ENCODE measurements at places on chromosomes 1 and 21.

- no peak for DNase-seq
Observed at GRCh38 chr1:6967431-6968111, 182.3 kb downstream of the CAMTA1 start.

DNA sequence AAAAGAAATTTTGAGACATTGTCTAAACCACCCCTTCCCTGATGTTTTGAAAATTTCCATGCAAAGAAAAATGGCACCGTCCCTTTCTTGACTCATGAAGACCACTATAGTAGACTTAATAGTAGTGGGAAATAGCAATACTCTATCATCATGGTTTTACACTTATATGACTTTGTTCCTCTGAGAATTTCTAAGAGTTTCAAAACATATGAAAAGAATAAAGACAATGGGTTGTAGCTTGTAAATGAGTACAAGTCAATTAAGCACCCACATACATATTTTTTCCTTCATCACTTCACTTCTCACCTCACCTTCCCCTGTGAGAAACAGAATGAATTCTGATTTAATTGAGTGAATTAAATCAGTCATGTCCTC, 151.7 kb downstream of the LYPLAL1 start:
- DNase-seq, result no peak

DNA sequence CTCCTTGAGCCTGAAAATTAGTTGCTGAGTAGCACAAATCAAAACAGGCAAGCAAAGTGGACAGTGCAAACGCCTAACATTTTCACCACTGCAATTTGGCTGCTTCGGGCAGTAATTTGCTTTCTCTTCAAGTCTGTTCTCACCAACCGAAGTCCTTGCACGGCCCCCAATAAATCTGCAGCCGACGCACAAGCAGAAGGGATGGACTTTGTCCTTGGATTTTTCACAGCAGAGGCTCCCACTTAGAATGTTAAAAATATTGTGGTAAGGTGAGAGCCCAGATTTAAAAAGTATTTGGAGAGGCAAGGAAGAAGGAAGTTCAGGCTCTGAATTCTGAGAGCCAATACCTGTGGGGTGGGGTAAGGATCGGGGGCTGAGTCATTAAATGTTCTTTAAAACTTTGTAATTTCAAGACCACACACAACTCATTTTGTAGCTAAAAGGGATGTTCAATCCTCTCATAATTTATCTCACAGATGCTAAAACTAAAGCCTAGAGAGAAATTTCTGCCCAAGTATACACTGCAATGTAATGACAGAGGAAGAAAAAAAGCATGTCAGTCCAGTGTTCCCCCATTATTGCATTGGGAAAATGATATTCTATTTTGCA, 6.2 kb downstream of the CD247 start:
- DNase-seq, result no peak

- DNase-seq, result no peak
Observed at GRCh38 chr1:203807196-203807595, 11.8 kb downstream of the ZBED6 start.

DNA sequence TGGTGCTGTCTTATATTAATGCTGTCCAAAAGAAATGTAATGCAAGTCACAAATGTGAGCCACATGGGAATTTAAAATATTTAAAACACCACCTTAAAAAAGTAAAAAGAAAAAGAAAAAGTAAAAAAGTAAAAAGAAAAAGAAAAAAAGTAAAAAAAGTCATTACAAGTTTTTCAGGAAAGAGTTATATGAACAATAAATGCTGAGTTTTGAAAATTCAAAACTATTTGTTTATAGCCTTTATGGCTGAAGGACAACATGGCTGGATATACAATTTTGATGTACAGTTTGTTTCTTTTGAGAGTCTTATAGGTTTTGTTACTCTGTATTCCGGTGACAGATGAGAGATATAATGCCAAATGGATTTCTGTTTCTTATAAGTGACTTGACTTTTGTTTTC, 29.1 kb downstream of the GPR88 start:
- DNase-seq, result no peak

GRCh38 chr1:94335950-94336349, 82.2 kb upstream of the ABCD3 start:
- DNase-seq, result peak; percentile 87

GRCh38 chr21:16773206-16773605, 739.6 kb upstream of the CXADR start:
- DNase-seq, result no peak

DNA sequence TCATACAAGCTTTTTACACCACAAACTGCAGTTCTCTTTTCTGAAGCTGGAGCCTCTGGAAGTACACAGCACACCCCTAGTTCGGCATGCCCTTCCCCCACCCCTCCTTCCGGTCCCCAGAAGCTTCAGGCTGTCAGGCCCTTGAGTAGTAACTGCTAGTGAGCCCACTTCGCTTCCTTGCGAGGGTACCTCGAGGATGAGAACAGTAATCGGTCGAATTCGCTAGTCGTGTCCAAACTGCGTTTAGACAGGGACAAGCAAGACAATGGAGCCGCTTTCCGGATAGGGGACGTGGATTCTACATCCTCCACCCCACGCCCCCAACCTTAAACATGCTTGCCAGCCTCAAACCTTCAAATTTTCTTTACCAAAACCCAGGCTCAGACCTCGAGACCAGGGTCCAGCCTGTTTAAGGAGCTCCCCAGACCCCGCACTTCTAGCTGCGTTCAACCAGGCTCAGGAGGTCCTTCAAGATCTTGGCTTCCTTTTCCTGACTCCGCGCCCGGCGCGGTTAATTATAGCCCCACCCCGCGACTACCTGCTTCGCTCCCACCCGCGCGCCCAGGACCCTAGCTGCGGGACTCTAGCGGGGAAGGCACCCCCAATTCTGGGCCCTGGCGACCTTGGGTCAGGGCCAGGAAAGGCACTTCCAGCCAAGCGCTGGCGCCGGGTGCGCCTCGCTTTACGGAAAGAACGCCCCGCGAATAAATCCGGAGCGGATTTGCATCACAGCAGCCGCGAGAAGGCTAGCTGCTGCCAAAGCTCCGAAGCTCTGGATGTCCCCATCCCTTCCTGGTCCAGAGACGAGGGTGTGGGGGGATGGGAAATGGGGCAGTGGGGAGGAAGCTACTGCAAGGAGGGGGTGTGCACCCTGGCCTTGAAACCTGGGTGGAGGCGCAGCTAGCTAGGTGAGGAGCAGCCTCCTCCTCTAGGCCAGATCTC, 8.1 kb upstream of the TSPAN1 start:
- DNase-seq, result peak; percentile 45

DNA sequence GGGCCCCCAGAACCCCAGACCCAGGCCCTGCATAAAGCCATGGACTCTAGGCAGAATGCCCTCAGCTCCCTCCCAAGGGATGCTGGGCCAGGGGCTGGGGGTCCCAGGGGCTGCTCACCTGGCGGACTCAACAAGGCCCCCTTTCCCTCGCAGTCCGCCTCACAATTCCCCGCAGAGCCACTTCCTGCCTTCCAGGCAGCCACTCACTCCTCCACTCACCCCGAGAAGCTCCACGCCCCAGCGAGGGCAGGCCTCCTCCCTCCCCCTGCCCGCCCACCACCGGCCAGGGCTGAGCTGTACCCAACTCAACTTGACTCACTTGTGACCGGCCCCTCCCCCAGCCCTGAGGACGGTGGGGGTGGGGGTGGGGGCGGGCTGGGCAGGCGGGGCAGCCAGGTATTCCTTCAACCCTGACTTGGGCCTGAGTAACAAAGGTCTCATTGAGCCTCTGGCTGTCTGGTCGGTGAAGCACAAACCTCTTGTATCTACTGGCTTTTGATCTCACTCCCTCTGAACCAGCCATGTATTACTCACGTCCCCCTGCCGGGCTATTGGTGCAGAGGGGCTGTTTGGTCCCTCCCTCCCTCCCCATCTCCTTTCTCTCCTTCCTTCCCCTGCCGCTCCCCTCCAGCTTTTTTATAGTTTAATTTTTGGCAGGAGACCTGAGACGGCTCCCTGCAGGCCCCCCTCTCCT, 5.9 kb downstream of the BLACAT1 start:
- no peak for DNase-seq

- no peak for DNase-seq
Observed at GRCh38 chr21:44306936-44307704, 7.3 kb downstream of the PFKL start.

- no peak for DNase-seq
Observed at GRCh38 chr1:78060857-78061563, 15.2 kb downstream of the GIPC2 start.

DNA sequence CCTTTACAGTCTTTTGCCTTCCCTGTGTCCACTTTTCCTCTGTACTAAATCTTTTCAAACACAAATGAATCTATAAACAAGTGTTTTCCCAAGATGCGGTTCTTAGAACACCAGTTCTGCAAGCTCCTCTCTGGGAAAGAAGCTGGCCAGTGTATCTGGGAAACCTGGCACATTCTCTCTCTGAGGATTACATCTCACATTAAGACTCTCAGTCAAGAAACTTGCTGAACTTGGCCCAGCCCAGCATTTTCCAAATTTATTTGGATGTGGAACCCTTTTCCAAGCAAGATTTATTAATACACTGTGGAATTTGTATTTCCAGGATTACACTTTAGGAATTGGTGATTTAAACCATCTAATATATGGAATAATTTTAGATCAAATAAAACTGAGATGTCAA, 105.7 kb downstream of the ZNF281 start:
- no peak for DNase-seq

- DNase-seq, result no peak
Observed at GRCh38 chr1:245263529-245264095, 108.8 kb downstream of the KIF26B start.

DNA sequence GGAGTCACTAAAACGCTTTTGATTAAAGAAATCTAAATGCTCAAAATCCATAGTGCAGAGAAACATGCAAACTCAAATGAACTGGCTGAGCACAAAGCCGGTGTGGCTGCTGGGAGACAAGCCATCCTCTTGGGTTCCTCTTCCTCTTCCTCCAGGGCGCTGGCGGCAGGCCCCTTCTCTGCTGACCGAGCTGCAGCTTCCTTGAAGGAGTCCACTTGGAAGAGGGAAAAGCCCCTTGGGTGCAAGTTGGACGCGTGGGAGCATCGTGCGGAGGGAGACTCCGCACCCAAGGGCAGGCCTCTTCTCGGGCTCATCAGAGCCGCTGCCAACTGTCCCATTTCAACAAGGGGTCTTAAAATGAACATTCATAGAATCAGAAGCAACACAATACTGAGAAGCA, 7.9 kb downstream of the CCNL2 start:
- no peak for DNase-seq

DNA sequence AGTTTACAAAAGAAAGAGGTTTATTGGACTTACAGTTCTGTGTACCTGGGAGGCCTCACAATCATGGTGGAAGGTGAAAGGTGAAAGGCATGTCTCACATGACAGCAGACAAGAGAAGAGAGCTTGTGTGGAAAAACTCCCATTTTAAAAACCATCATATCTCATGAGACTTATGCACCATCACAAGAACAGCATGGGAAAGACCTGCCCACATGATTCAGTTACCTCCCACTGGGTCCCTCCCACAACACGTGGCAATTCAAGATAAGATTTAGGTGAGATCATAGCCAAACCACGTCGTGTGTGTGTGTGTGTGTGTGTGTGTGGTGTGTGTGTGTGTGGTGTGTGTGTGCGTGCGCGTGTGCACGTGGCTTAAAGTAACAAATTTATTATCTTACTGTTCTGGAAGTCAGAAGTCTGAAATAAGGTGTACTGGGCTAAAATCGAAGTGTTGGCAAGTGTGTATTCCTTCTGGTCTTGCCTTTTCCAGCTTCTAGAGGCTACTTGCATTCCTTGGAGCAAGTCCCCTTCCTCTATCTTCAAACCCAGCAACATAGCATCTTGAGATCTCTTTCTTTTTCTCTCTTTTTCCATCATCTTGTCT, 48.1 kb upstream of the MPC2 start:
- DNase-seq, result peak; percentile 84

DNA sequence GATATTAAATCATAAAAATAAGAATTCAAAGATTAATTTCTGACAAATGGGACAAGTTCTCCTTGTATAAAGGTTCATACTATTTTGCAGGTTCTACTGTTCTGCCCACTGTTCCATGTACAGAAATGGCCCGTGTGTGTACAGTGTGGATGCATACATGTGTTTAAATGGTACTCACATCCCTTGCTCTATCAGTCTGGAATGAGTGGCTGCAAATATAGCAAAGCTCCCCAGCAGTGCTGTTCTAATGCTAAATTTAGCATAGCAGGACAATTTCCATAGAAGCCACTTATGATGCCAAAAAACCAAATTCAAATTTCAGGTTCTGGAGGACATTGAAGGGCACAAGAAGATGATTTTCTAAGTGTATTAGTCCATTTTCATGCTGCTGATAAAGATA, 9.4 kb upstream of the SEC16B start:
- no peak for DNase-seq

DNA sequence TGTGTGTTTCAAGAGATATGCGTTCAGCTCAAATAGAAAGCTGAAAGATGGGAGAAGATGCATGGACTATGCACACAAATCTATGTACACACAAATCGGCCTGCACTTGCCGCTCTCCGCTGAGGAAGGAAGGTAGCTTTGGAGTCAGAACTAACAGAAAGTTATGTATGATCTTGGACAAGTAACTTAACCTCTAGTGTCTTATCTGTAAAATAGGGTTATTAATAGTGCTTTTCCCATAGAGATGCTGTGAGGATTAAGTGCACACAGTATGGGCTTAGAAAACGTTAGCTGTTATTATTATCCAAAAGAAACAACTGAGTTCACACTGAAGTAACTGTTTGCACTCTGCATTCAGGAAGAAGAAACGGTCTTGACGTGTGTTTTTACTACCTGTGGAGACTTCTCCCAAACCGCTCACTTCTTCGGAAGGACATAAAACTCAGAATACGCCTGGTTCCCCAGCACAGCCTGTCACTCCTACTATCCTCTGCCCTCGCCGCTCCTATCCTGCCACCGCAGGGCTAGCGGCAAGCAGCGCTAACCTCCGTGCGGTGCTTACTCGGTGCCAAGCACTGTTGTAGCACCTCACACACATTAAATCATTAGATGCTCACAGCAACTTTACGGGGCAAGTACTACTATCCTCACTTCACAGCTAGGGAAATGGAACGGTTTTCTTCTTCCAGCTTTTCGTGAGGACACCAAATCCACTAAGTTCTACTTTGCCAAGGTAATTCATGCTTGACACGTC, 1.3 kb downstream of the TGFBR3 start:
- DNase-seq, result peak; percentile 21

DNA sequence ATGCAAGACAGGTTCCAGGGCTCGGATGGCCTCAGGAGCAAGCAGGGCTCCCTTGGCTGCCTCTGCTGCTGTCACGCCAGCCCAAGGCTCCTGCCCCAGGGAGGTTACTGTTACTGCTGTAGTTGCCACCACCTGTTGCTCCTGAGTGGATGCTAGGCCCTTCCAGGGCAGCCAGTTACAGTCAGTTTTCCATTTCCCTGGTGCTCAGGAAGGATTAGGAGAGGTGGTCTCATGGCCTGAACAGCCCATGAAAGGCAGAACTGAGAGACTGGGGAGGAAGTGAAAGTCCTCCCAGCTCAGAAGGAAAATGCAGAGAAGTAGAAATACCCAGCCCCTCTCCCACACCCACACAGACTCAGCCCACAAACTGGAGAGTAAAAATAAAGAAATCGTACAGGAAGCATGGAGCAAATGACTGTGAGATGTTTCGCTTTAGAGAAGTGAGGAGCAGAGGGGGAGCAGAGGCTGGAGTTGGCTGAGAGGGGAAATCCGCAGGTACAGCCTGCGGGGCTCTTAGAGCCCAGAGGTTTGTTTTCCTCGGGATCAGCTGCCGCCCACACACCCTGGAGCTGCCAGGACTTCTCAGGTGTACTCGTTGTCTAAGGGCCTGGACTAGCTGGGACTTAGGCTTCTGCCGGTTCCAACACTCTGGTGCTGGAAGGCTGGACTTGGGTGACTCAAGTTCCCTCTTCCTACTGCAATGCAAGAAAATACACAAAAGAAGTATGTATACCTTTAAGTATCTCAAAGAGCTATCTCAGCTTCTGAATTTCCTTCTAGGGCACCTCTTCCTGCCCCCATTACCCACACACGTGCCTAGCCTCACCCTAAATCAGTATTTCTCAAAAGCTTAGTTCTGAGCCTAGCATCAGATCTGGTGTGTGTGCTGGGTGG, 2.3 kb downstream of the IL6R start:
- no peak for DNase-seq

- peak; percentile 34 for DNase-seq
Observed at GRCh38 chr1:157234705-157235273, 96.6 kb upstream of the ETV3 start.

Data from hematopoietic multipotent progenitor cell treated with erythropoietin and hydrocortisone succinate and interleukin-3 and kit ligand, for 6 days (in vitro differentiated cells).